ENCODE measurements at places on chromosomes 4 and X.

GRCh38 chr4:135098061-135098460 lies 896.5 kb upstream of the PABPC4L start:
- no peak for DNase-seq

GRCh38 chr4:156971165-156971675 lies 379 bp downstream of the PDGFC start:
- peak; percentile 22 for DNase-seq

- peak; percentile 7 for DNase-seq
Measured at GRCh38 chr4:27318740-27319139, 458.1 kb downstream of the STIM2 start.

DNA sequence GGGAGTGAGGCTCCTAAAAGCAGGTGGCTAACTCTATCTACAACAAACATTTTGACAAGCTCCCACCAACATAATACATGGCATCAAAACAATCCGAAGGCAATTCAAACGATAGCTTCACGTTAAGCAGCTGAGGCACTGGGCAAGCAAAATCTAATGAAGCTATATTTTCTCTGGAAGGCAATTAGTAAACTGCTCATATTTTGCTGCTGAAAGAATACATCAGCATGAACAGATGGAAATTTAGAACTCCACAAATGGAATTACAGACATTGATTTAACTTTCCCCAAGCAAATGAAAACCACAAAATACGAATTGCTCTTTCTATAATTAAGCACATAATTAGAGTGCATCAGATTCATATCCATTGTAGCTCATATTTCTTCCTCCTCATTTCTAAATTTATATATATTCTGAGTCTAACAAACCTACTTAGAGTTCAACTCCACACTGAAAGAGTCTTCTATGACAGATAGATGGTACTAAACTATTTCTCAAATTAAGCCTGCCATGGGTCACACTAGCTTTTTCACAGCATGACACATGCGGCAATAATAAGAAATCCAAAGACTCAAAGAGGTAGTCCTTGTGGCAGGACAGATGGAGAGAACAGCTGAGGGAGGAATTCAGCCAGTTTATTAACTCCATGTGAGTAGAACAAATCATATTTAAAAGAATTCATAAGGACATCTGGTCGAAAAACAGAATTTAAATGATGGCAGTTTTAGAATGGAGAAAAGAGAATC lies 305.4 kb downstream of the MAPK10 start:
- DNase-seq: no peak
